ENCODE measurements at places on chromosomes 5 and 9.

- DNase-seq, result no peak
Measured at GRCh38 chr9:7382304-7382703, 417.3 kb downstream of the DMAC1 start.

DNA sequence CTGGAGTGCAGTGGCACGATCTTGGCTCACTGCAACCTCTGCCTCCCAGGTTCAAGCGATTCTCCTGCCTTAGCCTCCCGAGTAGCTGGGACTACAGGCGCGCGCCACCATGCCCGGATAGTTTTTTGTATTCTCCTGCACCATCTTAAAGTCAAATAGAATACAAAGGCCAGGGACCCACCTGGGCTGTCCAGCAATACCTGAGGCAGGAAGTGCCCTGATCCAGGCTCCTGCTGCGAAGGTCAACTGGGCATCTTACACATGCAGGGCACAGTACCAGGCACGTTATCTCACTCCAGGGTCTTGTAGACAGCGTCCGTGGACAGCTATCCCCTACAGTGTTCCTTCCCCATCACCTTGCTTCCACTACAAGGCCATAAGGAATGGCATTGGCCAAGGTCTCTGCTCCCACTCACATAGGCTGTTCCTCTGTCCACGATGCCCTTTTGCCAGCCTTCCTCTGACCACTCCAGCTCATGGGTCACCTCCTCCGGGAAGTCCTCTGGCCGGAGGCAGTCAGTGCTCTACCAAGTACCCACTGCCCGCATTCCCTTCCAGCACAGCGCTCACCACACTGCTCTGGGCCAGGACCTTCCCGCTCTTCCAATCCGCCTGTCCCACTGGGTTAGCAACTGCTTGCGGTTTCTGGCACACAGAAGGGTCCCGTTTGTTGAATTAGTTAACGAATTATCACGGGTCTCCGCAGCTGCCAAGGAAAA lies 978 bp downstream of the P4HA2 start:
- DNase-seq, result no peak

DNA sequence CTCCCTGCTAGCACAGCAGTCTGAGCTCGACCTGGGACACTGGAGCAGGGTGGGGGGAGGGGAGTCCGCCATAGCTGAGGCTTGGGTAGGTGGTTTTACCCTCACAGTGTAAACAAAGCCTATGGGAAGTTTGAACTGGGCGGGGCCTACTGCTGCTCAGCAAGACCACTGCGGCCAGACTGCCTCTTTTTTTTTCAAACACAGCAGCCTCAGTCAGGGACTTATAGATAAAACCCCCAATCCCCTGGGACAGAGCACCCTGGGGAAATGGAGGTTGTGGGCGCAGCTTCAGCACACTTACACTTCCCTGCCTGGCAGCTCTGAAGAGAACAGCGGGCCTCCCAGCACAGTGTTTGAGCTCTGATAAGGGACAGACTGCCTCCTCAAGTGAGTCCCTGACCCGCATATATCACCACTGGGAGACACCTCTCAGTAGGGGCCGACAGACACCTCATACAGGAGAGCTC lies 151.1 kb upstream of the APC start:
- no peak for DNase-seq

DNA sequence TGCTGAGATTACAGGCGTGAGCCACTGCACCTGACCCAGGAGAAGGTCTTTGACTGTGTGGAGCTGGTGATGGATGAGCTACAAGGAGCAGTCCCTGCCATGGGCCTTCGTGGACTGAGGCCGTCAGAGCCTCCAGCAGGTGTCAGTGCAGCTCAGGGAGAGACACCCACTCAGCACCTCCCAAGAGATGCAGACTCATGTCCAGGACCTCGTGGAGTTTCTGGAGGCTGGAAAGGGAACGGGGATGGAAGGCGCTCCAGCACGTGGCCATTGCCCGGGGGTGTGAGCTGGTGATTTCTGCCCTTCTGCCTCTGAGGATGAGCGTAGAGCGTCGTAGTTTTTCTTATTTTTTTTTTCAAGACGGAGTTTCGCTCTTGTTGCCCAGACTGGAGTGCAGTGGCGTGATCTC lies 9.5 kb downstream of the TOR4A start:
- no peak for DNase-seq

DNA sequence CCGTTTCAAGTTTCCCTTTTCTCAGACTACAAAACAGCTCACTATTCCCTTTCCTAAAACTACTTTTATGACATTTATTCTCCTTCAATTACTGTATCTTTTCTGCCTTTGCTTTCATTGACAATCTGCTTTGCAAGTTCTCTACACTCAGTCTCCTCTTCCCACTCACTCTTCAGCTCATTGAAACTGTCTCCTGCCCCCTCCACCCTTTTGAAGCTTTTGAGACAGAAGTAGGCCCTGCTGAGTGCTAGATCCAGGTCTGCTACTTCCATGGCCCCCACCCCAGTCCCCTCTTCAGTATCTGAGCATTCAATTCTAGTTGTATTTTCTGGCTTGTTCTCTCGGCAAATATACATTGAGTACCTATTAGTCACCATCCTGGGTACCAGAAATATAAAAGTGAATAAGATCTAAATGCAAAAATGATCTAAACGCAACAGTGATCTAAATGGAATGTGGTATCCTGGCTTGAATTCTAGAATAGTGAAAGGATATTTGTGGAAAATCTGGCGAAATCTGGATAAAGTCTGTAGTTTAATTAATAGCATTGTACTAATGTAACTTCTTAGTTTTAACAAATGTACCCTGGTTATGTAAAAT lies 58.4 kb downstream of the OR2K2 start:
- no peak for DNase-seq

DNA sequence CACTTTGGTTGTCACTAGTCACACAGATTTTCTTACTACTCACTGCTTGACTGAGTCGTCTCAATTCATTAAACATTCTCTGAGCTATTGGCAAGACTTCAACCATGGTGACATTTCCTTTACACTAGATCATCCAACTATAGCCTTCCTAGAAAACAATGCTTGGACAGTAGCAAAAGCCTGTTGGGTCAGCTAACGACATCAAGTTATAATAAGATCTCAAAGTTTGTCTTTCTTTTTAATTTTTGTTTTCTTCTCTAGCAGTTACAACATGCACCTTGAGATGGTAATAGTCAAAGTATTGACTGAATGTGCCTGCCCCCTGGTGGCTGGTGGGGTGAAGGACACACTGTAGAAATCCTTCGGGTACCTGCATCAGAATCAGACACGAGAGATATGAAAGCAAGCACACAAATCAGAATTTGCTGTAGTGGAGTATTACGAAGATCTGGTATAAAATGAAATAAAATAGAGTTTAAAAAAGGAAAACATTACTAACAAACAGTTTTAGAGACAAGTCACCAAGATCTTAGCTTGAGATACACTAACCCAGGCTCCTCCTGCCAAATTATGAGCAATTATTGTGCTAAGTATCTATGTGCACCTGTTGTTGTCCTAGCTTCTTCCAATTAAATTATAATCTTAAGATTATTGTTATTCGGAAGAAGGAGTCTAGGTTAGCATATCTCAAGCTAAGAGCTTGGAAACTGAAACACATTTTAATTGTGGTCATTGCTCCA lies 81.2 kb downstream of the ARL15 start:
- DNase-seq, result peak; percentile 71

- no peak for DNase-seq
Measured at GRCh38 chr5:78534148-78534904, 114.2 kb downstream of the LHFPL2 start.
